HTR-8/SVneo (cell line): ENCODE measurements at places on chromosomes 7 and 10.

GRCh38 chr10:114031073-114031972 lies 12.3 kb upstream of the ADRB1 start:
- DNase-seq: no peak

DNA sequence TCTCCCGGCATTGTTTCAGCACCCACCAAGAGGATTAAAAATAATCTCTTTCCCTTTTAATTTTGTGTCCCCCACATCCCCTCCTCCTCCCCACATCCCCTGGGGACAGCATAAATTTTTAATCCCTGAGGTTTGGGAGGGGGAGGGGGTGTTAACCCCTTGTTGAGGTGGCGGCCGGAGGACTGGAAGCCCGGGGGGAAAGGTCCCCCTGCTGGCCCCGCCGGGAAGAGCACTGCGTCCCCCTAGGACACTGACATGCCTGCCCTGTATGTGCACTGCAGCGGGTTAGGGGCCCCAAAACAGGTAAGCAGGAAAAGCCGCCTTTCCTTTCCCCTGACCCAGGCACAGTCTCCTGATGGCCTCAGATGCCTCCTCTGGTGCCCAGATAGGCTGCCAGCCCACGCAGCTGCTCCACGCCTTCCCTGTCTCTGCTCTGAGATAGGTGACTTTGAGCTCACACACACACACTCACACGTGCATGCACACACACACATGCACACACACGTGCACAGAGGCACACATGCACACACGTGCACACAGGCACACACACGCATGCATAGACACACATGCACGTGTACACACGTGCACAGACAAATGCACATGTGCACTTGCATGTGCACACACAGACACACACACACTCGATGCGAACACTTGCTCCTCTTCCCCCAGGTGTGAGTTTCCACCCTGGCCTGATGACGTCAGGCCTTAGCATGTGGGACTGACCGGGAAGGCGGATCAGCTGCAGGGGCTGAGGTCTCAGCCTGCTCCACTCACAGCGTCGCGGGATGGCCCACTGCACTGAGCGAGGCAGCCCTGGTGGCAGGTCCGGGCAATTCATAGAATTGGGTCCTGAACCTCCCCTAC lies 12.3 kb downstream of the CNPY1 start:
- peak; percentile 27 for DNase-seq

- DNase-seq: no peak
Measured at GRCh38 chr7:3238525-3239210, 62.4 kb upstream of the SDK1 start.

DNA sequence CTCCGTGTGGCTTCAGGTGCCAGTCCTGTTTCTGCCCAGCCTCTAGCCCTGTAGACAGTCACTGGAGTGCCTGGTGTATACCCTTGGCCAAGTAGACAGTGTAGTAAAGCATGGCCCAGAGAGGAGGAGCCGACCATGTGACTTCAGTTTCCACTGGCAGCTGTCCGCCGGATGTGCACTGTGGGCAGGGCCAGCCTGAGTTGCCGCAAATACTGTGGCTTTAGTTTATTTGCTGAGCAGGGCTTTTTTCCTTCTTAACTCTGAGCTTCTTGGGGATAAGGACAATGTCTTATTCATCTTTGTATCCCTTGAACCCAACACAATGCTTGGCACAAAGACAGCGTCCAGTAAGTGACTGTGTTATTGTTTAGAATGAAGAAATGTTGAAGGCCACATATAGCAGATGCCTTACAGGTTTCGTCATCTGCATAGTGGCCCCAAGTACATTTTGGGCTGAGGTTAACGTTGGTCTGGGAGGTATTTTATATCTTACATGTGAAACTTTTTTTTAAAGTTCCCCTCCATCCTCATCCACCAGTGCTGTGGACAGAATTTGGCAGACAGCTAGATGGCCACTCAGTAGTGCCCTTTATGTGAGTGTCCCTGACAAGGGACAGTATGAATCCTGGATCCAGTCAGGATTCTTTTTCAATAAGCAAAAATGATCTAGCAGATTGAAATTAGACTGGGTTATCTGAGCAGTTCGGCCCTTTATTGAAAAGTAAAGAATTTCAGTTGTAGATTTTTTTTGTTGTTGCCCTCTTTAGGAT lies 40.6 kb downstream of the CYP17A1 start:
- DNase-seq: no peak

DNA sequence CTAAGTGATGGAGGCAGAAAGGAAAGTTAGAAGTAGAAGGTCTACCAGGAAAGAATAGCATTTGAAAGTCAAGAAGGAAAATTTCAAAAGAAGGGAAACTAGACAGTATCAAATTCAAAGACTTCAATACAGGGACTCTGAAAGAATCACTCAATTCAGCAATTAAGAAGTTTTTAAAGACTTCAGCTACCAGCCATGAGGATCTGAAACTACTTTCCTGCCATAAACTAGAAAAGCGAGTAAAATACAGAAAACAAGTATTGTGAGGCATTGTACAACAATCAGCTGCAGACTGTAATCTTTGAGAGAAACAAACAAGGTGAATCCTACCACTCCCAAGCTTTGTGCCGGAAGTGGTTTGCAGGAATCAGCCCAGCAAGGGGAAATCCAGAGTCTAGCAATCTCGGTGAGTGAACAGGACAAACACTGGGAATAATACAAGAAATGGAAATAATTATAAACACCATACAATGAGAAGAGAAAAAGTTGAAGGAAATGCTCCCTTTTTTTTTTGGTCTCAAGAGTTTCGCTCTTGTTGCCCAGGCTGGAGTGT lies 62.4 kb downstream of the ARHGAP12 start:
- no peak for DNase-seq

DNA sequence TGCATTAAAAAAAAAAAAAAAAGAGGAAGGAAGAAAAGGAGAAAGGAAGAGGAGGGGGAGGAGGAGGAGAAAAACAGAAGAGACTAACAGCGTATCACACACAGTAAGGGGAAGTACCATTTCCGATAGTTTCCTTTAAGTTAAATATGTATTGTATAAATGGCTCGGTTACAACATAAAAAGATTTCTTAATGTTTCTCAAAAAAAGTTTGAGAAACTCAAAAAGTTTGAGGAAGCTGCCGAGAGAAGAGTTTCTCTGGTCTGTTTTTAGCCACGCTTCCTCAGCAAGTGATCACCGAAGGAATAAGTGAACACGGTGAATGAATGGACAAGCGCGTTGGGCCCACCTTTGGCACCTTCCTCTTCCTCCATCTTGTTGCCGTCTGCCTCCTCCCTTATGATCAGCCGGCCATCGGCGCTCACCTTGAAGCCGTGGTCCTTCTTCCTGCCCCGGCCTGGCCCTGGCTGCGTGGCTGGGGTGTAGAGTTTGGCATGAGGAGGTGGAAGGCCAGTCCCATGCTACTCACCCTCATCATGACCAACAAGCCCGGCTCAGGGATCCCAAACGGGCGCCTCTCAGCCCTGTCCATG lies 31.3 kb upstream of the FRAT2 start:
- no peak for DNase-seq

DNA sequence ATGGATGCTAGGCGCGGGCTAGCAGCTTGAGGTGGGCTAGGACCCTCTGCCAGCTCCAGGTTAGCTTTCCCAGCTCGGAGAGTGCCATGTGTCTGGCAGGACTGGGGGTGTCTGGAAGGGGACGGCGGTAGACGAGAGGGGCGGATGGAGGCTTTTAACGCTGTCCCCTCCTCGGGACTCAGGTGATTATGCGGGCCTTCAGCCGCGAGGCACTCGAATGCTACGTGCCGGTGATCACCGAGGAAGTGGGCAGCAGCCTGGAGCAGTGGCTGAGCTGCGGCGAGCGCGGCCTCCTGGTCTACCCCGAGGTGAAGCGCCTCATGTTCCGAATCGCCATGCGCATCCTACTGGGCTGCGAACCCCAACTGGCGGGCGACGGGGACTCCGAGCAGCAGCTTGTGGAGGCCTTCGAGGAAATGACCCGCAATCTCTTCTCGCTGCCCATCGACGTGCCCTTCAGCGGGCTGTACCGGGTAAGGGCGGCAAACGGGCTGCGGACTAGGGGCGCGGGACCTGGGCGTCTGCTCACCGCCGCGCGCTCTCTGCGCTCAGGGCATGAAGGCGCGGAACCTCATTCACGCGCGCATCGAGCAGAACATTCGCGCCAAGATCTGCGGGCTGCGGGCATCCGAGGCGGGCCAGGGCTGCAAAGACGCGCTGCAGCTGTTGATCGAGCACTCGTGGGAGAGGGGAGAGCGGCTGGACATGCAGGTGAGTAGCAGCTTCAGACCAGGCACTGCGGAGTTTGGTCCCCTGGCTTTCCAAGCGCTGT lies 1.1 kb downstream of the CYP26A1 start:
- no peak for DNase-seq

GRCh38 chr7:151822541-151823181 lies 54.3 kb downstream of the PRKAG2 start:
- DNase-seq: no peak

DNA sequence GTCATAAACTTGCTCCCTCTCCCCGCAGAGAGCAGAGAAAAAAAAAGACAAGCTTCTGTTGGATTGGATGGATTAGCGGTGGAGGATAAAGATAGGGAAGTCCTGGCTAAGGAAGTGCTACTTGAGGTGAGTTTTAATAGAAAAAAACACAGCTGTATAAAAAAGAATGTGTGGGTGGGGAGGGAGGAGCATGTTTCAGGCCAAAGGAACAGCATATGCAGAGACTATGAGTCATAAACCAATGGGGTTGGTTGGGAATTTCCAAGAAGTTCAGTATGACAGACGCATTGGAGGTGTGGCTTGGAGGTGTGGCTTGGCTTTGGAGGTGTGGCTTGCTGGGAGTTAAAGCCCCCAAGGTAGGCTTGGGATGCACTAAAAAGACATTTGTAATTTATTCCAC lies 103.0 kb upstream of the LSM8 start:
- DNase-seq: peak; percentile 11

DNA sequence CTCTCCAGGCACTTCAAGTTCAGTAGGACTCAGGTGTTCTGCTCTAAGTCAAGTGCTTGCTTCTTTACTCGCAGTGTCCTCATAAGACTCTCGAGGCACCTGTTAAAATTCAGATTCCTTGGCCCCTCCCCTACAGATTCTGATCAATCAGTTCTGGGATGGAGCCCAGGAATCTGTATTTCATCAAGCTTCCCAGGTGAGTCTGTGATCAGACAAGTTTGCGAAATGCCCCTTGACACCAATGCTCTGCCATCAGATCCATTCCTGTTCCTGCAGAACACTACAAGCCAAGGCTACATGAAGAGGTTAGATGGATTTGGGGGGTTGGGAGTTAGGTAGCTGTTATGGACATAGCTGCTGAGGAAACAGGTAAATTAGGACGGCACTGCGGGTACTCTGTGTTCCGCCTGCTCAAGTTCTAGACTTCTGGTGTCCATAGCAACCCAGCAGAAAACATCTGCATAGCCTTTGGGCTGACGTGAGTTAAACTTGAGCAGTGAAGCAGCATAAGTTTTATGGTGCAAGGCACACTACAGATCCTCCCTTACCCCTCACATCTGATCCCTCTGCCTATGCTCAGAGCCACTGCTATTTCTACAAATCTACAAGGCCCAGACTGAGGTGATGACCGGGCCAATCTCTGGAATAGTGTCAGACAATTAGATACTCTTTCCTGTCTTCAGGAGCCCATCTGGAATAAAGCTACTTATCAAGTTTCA lies 6.8 kb upstream of the NCOA4 start:
- DNase-seq: no peak

- peak; percentile 73 for DNase-seq
Measured at GRCh38 chr7:30412782-30413504, 65.6 kb downstream of the NOD1 start.

DNA sequence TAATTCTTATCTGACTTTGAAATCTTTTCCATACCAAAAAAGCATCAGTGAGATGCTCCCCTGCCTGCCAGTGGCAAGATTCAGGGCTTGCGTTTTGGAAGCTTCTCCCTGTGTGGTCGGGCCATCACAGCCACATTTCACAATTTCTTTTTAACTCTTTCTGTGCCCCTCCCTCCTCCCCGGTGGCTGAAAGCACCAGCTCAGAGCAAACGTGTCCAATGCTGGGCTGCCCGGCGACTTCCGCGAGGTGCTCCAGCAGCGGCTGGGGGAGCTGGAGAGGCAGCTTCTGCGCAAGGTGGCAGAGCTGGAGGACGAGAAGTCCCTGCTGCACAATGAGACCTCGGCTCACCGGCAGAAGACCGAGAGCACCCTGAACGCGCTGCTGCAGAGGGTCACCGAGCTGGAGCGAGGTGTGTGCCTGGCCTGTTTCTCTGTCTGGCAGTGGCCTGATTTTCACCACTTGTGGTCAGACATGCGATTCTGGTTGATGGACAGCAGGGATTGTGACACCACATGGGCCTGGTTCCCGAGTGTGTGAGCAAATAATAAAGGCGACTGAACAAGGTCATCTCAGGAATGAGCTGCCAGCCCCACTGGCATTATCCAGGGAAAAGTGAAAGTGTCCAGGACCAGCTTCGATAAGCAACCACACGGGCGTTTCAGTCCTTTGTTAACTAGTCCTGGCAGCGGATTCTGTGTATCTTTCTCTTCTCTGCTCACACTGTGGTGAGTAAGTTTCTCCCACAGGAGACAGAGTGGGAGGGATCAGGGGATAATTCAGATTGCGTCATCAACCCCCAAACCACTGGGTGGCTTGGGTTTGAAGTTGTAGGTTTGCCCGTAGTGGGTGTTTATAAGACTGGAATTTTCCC lies 2.6 kb downstream of the NPTX2 start:
- no peak for DNase-seq

GRCh38 chr7:1542841-1543747 lies 12.6 kb downstream of the MAFK start:
- no peak for DNase-seq

- DNase-seq: no peak
Measured at GRCh38 chr10:20110125-20111100, 294.2 kb downstream of the PLXDC2 start.

- no peak for DNase-seq
Measured at GRCh38 chr7:37604078-37604477, 79.5 kb upstream of the GPR141 start.

DNA sequence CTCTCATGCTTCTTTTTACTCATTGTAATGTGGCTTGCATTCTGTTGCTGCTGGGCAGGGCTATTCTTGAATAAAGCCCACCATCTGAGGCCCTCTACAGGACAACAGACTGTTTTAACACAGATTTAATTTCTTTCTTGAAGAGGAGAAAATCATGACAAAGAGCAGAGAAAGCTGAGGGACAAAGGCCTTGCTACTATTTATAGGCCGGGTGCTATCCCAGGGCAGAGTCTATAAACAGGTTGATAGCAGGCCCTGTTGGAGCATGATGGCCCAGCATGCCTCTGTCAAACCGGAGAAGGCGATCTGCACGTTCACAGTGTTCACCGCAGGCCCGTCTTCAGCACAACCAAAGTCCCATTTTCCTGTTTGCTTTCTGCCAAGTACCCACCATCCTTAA lies 3.0 kb downstream of the VIPR2 start:
- no peak for DNase-seq

DNA sequence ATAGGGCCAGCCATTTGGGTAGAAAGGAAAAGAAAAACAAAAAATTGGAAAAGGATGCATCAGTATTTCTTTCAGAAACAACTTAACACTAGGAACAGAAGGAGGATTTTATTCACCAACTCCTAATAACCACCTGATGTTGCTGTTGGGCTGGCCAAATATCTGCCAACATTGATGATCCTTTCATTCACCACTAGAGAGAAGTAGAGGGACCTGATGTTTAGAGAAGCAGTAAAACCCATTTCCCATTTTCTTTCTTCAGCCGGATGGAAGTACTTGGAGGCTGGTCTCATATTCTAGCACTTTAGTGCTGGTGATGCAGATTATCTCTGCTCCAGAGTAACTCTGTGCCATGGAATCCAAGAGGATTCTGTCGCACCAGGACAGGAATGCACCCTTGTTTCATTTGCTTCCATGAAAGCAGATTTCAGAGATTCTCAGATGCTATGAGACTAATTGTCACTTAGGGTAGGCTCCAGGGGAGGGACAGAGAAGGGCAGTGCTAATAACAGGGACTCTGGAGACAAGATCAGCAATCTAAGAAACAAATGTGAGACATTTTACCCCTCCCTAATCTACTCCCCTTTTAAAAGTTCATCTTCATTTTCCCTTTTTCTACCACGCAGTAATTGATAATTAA lies 3.1 kb downstream of the KLLN start:
- DNase-seq: peak; percentile 53
